ENCODE measurements at places on chromosomes 1 and 21.

DNA sequence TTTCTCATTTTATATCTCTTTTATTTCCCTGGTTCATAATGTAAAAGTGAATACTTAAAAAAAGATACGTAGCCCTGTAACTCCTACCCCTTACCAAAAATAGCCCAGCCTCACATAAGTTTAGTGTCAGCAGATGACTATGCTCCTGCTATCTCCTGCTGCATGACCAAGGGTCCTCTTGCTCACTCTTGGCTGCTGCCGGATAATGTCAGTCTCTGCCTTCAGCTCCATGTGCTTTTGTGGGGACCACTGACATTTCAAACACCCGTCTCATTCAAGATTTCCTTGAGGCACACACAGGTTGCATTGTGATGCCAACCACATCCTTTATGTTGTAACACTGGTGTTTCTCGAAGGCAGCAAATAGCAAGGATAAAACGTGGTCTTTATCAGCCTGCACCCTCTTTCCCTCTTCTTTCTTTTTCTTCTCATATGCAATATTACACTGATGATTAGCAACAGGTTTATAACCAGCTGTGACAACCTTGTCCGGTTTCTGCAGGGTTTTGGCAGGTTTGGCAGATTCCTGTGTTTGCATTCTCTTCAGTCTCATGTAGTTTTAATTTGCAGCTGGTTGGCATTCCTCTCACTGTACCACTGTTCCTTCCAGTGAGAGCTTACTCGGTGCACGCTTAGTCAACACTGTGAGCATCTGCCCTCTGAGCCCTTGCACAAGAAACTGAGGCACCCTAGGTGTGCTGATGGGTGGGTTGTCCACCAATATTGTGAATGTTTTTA lies 62.2 kb downstream of the ZNF684 start:
- no peak for DNase-seq

DNA sequence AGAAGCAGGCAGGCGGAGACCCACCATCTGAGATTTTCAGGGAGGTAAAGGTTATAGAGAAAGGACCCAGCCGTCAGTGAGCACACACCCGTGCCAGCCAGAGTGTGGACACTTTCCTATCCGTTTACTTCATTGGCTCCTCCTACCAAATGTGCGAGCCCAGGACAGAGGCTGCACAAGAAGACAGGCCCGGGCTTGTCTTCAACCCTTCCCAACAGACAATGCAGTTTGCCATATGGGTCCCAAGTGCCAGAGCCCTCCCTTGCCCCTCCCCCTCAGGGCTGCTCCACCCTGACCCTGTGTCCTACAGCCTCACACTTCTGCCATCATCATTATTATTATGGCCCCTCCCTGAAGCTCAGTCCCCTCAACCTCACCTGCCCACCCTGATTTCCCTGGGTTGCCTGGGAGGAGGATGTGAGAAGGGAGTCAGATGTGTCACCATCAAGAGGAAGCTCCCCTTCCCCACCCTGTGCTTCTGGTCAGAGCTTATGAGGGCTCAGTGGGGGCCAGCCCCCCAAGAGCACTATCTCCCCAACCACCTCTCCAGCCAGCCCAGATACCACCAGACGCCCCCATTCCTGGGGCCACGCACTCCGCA lies 9.4 kb downstream of the LAPTM5 start:
- no peak for DNase-seq

DNA sequence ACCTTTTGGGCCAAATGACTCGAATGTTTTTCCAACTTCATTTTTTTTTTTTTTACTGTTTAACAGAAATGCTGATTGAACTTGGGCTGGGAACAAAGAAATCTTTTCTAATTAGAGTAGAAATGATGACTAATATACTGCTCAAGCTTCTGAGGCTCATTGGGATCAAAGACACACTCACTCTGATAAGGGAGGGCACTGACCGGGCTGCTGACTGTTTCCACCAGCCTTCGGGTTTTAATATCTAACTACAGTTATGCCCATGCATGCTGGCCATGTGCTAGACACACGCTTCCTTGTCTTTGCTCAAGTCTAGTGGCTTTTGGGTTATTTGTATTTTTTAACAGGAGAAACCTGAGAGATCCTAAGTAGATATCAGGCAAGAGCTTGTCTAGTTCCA lies 16.8 kb downstream of the ZBTB18 start:
- no peak for DNase-seq

GRCh38 chr1:2396476-2396875 lies 4.8 kb downstream of the RER1 start:
- no peak for DNase-seq

GRCh38 chr1:34167389-34167788 lies 2.4 kb upstream of the CSMD2 start:
- no peak for DNase-seq

DNA sequence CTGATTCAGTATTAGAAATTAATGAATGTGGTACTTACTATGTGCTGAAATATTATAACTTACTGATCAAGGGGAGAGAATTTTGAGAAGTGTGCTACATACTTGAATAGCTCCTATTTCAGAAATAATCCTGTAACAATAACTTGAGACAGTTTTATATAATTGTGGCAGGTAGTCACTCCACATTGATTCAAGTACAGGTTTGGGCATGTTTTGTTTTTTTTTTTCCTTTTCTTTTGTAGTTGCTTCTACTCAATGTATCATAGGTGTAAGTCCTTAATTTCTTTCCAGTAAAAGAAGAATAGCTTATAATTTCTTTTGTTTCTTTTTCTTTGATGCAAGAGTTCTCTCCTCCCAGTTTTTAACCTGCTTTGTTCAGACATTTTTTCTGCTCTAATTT lies 86.1 kb upstream of the ADGRL2 start:
- DNase-seq: no peak

DNA sequence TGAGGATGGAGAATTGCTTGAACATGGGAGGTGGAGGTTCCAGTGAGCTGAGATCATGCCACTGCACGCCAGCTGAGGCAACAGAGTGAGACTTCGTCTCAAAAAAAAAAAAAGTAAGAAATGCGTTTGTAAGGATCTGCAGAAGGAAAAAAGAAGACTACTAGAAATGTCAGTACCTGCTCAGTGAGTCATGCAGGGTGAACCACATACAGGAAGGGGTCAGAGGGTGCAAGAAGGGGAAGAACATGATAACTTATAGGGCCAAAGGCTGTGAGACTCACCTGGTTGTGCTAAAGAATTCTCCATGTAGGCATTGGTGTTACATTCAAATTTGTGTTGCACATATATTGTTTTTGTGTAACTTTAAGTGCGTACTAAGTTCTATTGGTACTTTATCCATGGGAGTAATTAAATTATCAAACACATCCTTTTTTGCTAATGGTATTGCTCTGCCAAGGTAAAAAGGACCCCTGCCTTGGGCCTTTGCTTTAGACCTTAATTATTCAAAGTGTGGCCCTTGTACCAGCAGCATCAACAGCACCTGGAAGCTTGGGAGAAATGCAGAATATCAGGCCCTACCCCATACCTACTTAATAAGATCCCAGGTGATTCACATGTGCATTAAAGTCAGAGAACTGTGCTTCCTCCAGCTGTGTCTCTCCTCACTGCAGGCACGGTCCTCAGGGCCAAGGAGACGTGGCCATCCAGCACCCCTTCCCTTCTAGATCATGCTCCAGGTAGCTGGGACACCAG lies 96.4 kb upstream of the PPP2R5A start:
- DNase-seq: no peak

GRCh38 chr1:217897100-217897499 lies 266.0 kb downstream of the SPATA17 start:
- no peak for DNase-seq

- no peak for DNase-seq
Observed at GRCh38 chr1:153370146-153370545, 5.3 kb downstream of the S100A12 start.

DNA sequence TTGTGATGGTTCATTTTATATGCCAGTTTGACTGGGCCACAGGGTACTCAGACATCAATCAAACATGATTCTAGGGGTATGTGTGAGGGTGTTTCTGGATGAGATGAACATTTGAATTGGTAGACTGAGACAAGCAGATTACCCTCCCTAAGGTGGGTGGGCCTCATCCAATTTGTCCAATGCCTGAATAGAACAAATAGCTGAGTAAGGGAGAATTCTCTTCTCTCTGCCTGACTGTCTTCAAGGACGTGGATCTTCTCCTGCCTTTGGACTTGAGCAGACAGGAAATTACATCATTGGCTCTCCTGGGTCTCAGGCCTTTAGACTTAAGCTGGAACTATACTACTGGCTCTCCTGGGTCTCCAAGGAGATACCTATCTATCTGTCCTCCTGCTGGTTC lies 64.4 kb downstream of the SUSD4 start:
- no peak for DNase-seq

- no peak for DNase-seq
Observed at GRCh38 chr1:107116306-107116790, 24.5 kb upstream of the NTNG1 start.

DNA sequence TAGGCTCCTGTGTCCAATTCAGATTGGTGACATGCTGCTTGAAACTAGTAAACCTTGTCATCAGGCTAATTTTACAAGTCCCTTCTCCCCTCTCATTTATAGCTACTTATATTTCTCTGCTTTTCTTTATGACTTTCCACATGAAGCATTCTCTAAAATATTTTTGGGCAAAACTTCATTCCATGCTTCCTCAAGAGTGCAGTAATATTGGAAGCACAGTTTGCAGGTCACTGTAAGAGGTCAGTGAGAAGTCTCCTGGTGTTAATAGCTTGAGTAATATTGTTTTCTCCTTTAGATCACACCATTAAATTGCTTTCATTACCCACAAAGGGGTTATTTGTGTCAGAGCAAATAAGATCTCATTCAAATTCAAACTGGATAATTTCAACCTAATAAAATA lies 46.6 kb downstream of the LPAR3 start:
- DNase-seq: no peak

GRCh38 chr1:29912425-29912824 lies 676.1 kb downstream of the PTPRU start:
- no peak for DNase-seq

DNA sequence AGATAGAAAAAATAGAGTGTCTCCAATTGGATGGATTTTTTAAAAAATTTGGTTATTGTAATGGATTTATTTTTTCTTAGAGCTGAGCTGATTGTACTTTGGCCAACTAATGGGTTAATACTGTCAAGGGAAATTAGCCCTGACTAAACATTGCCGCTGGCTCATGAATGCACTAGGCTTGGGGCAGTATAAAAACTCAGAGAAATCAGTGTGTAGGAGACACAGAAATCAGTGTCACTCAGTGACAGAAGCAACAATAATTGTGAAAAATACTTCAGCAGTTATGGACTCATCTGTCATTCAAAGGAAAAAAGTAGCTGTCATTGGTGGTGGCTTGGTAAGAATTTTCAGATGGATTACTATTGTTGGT lies at the start of gene KMO:
Gene KMO (plus strand): TSS at position 217 of the 370 bp plus-strand sequence. CDS start 67 bp downstream, at position 284.
- peak; percentile 46 for DNase-seq

- DNase-seq: no peak
Observed at GRCh38 chr1:237045278-237046016, 3.5 kb downstream of the RYR2 start.

GRCh38 chr1:64139877-64140276 lies 63.5 kb upstream of the UBE2U start:
- DNase-seq: no peak

DNA sequence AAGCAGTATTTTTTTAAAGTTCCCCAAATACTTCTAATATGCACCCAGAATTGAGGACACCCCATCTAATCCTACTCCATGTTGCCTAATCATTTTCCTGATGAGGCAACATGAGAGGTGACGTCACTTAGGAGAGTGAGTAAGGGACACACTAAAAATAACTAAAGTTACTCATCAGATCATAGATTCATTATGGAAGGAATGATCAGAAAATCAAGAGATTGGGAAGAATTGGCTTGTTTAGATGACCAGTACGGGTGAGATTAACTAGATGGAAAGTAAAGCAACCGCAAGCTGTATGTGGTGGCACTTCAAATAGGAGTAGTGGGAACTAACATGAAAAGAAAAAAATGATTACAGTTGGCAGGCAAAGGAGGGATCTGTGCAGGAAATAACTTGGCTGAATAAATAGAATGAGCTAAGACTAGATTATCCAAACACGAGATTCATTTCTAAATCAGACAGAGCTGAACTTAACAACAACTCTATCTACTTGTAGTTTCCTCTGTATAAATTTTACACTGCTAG lies 61.4 kb upstream of the CXADR start:
- no peak for DNase-seq

DNA sequence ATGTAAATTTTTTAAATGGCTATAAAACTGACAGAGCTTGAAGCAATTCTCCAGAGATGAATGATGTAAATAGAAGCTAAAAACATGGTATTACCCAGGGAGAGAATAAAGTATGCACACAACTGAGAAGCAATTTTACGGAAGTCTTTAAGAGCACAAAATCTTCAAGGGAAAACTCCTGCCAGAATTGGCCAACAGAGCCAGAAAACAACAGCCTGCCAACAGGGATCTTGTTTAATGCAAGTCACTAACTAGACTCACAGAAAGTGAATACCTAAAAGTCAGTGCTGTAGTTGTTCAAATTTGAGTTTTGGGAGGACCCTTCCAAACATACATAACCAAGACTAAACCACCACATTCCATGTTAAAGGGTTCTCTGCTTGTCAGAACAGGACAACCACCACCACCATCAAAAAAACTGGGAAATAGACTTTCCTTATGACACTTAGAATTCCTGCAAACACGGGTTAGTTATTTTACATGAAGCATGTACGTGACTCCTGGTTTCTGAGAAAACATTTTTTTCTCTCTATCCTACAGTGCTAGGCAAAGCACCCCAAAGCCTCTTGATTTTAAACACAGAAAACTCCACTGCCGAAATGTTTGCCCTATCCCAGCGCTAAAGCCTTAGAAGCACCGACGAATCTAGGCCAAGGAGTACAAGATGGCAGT lies 1.6 kb downstream of the EPS15 start:
- DNase-seq: no peak

DNA sequence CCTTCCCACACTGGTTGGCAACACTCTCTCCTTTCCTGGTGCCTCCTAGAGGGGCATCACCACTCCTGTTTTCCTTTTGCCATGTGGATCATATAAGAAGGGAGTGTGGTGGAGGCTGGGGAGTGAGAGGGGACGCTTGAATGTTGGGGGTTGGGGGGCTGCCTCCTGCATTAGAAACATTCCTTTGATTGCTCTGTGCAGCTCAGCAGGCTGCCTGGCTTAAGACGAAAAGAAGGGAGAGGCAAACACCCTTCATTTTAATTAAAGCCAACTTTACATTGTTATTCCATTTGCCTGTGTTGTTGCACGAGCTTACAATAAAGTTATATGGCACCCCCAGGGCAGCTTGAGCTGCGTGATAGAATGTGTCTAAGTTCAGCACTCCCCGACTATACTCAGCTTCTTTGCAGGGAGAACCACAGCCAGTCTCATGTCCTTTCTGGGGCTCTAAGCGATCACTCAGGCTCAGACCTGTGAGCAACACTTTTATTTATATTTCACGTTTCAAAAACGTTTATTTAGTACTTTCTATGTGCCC lies 57.4 kb downstream of the FOXD2 start:
- no peak for DNase-seq

GRCh38 chr1:155940993-155941844 lies at the start of gene RXFP4:
Gene RXFP4 (plus strand): TSS chr1:155941638. CDS start chr1:155941710, 72 bp downstream.
- DNase-seq: no peak

GRCh38 chr1:15968172-15968571 lies 7.7 kb downstream of the ZBTB17 start:
- no peak for DNase-seq

Measured in CD4-positive, alpha-beta T cell (primary cell).